Activated CD8-positive, alpha-beta T cell treated with anti-CD3 and anti-CD28 coated beads for 36 hours (primary cell): ENCODE measurements at places on chromosomes 7 and 10. TPM values are rescaled to one million over a fixed set of nuclear protein-coding genes. Genes with fewer than 3 reads are reported as not detected.
A peak's percentile ranks its signal among the peaks of the same experiment; 100 is the strongest.

The PAPOLB gene
- total RNA-seq: not detected

GRCh38 chr7:20299647-20300312 is 30.9 kb upstream of the ITGB8 start:
- DNase-seq: no peak

The THSD7A gene
- total RNA-seq: not detected

- no peak for DNase-seq
Measured at GRCh38 chr10:129959544-129960480, 4.3 kb downstream of the EBF3 start.

- DNase-seq: no peak
Measured at GRCh38 chr10:6786579-6787031, 206.5 kb upstream of the PRKCQ start.

DNA sequence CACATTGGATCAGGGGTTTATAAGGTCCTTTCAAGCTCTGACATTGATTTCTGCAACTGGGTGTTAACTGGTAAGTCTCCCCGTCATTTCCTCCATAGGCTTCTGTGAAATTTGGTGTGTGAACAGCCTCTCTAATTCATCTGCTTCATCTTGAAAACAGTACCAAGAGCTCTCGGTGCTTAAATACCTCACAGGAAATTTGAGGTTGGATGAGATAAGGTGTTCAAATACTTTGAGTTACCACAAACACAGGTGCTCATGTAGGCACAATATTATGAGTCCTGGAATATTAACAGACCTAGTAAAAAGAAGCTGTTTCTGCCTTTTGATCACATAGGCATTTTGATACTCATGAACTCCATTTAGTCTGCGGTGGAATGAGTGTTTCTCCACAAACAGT is 85.2 kb downstream of the RTKN2 start:
- DNase-seq: peak; percentile 63

- no peak for DNase-seq
Measured at GRCh38 chr10:34171957-34172527, 643.1 kb downstream of the PARD3 start.

DNA sequence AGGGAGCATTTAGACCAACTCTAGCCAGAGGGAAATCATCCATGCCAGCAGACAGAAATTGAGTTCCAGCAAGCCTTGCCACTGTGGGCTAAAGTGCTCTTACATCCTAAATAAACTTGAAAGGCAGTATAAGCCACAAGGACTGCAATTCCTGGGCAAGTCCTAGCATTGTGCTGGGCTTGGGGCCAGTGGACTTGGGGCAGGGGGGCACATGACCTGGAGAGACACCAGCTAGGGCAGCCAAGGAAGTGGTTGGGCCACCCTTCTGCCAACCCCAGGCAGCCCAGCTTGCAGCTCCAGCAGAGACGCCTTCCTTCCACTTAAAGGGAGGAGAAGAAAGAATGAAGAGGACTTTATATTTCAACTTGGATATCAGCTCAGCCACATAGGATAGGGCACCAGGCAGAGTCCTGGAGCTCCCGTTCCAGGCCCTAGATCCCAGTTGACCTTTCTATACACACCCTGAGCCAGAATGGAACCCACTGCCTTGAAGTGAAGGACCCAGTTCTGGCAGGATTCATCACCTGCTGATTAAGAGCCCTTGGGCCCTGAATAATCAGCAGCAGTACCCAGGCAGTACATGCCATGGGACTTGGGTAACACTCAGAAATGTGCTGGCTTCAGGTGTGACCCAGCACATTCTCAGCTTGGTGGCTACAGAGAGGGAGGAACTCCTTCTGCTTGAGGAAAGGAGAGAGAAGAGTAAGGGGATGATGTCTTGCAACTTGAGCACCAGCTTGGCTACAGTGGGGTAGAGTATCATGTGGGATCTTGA is 153.0 kb downstream of the GNAI1 start:
- DNase-seq: no peak

The CTBP2 gene
- 0.88 TPM for total RNA-seq

DNA sequence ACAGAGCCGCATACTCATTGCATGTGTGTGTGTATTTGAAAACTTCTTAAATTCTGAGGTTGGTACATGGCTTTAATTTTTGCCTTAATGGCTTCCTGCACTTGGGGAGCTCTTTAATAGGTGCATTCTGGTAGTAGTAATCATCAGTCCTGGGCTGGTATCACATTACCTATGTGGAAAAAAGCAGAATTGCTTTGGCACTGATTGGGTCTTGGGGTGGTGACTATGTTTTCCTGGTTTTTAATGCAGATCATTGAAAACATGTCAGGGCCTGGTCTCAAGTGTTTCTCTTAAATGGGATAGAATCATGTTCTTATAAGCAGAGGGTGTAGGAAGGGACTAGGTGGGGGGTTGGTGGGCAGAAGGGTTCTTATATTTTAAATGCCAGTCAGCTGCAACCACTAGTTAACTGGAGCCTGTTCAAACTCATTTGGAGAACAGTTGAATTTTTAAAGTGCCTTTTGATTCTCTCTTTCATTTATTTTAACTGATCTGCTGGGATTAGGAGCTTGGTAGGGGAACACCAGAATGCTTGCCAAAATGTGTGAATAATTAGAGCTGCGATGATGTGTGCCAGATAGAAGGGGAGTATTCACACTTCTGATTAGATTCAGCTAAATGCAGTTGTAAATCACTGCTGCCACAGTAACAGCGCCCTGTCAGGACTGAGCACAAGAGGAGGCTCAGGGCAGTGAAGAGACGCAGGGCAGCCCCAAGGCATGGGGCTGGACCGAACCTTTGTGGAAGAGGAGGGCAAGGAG is 633.5 kb upstream of the GALNT17 start:
- no peak for DNase-seq

GRCh38 chr10:94997741-94998174 is 59.3 kb downstream of the CYP2C9 start:
- DNase-seq: no peak

The RET gene
- total RNA-seq: 0.13 TPM

- DNase-seq: no peak
Measured at GRCh38 chr7:149409895-149410294, 51.0 kb downstream of the ZNF777 start.

The TCAF2 gene
- total RNA-seq: 36.4 TPM

The SPDYE2 gene
- not detected for total RNA-seq

DNA sequence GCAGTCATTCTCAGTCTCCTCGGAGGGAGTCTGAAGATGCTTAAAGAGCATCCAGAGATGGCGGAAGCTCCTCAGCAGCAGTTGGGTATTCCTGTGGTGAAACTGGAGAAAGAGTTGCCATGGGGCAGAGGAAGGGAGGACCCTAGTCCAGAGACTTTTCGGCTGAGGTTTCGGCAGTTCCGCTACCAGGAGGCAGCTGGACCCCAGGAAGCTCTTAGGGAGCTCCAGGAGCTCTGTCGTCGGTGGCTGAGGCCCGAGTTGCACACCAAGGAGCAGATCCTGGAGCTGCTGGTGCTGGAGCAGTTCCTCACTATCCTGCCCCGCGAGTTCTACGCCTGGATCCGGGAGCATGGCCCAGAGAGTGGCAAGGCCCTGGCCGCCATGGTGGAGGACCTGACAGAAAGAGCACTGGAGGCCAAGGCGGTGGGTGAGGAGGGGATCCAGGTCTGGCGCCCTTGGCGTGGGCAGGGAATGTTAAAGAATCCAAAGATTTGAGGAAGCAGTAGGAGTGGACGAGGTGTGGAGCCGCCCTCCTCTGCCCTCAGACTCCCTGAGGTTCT is 2.9 kb downstream of the ZSCAN25 start:
- no peak for DNase-seq
